ENCODE measurements at places on chromosomes 4 and X.

DNA sequence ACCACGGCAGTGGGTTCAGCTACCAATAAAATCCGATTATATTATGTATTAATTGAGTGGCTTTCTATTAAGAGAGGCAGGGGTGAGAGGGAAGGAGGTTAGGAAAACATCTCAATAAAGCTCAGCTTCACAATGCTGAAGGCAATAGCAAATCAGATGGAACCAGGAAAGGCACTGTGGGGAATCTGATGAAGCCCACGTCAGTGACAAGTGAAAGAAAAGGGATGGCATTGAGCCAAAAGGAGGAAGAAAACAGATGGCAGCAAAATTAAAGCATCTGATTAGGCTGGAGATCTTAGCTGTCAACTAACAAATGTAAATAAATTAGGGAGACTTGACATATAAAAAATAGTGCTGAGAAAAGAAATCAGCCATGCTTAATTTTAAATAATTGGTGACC lies 180.9 kb downstream of the RASL11B start:
- DNase-seq = no peak

DNA sequence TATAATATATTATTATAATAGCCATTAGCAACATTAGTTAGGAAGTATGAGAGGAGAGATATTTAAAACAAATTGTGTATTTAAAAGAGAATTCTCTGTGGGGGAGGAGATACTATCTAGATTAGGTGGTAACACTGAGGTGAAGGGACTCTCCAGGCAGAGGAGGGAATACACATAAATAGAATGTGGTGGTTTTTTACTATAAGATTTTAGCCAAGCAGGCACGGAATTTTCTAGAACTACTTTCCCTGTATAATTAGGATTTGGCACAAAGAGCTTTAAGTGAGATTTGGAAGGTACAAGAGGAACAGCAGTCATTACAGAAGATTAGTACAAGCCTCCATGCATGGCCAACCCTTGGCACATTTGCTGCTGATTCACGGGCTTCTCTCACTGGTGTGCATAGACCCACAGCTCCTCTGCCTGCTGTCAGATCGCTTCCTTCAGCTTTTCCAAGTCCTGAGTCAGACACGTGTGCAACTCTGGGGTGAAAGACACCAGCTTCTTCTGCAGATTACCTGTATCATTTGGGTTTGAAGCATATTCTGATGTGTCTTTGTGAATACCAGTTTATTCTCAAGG lies 685.5 kb downstream of the KCTD8 start:
- no peak for DNase-seq

DNA sequence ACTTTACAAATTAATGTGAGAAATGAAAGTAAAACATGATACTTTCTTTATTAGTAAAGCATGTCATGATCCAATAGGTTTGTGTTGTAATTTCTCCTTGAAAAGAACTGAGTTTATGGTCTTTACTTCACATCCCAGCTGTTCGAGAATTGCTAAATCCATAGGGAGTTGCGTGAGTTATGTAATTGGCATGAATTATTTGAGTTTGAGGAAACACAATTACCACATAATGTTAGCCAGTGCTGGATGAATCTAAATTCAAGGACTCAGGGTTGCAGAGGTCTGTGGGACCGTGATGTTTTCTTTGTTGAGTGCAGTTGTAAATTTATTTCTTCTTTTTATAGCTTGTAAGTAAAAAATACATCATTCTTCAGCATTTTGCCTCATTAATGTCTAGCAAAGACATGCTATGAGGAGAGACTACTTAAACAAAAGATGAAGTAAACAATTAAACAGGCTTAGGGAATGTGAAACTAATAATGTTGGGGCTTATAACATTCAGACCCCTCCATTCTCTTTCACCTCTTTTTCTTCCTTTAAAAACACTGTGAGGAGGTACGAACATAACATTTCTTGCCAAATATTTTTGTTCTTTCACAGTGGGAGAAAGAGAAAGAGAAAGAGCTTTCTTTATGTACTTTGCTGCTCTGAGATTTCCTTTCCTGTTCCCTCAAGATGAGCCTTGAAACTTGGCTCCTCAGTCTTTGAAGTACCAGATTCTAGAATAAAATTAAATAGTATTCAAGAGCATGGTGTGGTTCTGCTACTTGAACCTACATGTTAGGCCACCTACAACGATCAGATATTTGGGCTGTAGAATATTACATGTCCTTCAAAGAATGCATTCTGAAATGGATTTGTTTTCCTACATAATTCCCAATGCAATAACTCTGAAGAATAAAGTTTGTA lies 159.6 kb upstream of the ANK2 start:
- DNase-seq = peak; percentile 94

DNA sequence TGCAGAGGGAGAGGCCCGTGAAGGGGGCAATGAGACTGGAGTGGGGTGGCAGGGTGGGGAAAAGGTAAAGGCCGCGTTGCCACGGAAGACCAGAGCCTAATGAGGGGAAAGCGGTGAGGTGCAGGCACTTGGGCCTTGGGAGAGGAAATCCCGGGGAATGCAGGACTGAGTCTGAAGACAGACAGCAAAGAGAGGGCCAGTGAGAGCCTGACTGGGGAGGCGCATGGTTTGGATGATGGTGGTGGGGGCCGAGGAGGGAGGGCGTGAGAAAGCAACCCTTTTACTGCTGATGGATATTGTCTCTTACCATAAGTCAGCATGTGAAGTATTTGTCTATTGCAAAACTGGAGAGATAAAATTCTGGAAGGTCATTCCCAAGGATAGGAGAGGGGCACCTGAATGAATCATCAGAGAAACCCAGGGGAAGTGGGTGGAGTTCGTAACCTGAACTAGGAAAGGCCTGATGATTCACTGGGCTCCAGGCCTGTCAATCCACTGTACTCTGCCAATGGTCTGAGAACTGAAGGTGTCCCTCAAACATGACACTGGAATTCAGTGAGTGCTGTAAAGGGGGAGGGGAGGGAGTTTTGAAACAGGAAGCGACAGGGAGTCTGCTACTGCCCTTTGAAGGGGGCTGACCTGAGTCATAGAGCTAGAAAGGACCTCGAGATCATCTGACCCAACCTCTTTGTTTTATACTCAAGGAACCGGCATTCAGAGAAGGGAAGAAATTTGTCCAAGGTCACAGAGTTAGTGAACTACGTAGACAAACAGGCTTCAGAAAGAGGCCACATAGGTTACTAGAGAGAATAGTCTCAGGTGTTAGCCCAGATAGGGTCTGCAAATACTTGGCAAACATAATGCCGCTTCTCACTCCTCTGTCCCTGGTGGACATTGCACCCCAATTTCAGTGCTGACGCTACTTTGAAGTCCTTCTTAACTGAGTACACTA lies 52.2 kb downstream of the NALF2 start:
- DNase-seq = peak; percentile 56

DNA sequence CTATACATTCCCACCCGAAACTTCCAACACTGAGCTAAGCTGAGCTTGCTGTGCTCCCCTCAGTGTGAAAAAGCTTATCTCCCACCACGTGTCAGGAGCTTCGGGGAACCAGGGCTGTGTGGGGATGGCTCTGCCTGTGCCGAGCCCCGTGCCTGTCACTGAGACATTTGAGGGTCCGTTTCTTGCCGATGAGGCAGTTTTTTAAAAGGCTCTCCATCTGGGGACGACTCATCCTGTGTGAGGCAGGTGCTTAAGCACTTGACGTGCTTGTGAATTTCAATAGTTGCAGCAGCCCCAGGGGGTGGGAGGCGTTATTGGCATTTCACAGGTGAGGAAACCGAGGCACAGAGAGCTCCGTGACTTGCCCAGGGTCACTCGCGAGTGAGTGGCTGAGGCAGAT lies 151.8 kb downstream of the STOX2 start:
- no peak for DNase-seq

- DNase-seq = no peak
These were observed 241.7 kb upstream of the TLL1 start for GRCh38 chr4:165631208-165631894.

DNA sequence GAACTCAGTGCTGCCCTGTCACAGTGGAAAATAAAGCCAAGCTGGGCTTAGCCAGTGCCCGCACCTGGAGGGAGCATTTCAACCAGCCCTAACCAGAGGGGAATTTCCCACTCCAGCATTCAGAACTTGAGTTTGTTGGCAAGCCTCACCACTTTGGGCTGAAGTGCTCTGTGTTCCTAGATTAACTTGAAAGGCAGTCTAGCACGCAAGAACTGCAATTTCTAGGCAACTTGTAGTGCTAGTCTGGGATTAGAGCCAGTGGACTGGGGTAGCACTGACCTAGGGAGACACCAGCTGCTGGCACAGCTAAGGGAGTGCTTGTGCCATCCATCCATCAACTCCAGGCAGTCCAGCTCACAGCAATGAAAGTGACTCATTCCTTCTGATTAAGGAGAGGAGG lies 1060.6 kb upstream of the GRID2 start:
- no peak for DNase-seq

DNA sequence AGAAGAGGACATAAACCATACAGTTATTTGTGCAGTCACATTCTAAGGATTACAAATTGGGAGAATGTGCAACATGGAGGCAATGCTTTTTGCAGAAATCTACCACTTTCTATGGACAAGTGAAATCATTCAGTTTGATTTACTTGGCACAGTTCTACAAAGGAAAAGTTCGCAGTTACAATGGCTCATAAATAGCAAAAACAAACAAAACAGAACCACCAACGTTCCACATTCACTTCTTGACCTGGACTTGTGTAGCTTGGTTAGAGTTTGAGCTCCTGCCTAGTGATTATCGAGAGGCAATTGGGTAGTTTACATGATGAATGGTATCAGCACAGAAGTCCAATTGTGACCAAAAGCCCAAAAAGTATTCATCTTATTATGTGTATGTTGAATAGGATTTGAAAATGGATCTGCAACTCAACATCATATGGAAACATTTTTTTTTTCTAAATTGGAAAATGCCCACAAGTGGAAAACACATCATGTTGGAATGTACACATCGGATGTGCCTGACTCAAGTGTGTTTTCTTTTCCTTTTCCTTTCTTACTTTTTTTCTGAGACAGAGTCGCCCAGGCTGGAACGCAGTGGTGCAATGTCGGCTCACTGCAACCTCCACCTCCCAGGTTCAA lies 123.8 kb downstream of the LUZP4 start:
- DNase-seq = peak; percentile 61

DNA sequence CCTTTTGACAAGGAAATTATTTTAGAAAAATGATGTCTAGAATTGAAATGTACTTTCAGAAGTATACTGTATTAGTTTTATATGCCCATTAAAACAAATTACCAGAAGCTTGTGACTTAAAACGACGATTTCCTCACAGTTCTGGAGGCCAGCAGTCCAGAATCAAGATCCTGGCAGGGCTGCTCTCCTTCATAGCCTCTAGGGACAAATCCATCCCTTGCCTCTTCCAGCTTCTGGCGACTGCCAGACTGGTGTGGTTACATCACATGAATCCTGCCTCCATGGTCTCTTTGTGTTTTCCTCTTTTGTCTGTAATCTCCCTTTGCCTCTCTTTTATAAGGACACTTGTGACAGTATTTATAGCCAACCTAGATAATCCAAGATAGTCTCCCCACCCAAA lies 97.1 kb downstream of the IQCM start:
- DNase-seq = no peak

DNA sequence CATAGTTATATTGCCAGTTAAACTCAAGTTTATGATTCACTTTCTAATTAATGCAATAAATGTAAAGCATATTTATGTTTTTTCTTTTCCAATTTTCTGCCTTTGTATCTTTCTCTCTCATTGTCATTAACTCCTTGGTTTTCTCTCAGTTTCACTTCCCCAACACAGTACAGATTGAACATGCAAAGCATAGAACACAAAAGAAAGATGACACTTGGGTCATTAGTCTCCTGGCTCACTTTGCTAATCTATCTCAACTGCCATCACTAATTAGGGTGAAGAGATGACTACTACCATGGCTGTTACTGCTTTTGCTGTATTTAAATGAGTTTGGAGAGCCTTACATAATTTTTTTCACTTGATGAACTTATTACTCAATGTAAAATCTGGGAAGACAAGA lies 12.3 kb upstream of the NAA11 start:
- DNase-seq = no peak

GRCh38 chrX:149630681-149631233 lies 835 bp downstream of the TMEM185A start:
- DNase-seq = peak; percentile 15

DNA sequence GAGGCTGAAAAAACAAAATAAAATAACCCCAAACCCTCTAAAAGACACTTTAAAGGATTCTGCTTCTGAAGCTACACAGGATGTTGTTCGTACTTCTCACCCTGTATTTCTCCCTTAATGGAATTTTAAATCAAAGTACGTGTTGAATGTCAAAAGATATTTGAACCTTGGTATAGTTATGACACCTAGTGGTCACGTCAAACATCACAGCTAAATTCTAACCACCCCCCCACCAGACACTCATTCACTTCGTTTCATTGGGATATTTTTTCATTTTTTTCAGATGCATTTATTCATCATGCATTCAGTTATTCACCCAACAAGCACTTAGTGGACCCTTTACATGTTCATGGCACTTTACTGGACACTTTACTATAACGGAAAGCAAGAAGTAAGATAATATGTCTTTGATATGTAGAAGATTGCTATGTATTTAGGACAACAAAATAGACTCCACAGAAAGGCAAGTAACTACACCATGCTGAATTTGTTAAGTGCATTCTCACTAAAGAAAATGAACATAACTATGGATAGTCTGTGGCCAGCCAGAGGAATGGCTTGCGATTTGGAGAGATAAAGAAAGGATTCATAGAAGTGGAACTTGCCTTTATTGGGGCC lies 62.5 kb upstream of the GPR174 start:
- peak; percentile 14 for DNase-seq

- no peak for DNase-seq
These were observed 1869.7 kb downstream of the PCDH7 start for GRCh38 chr4:32589853-32590252.
